Stimulated activated CD4-positive, alpha-beta T cell treated with anti-CD3 and anti-CD28 coated beads, Interleukin-4, amount 100 ng/mL, for 24 hours (primary cell): ENCODE measurements at places on chromosomes 3 and 15.

DNA sequence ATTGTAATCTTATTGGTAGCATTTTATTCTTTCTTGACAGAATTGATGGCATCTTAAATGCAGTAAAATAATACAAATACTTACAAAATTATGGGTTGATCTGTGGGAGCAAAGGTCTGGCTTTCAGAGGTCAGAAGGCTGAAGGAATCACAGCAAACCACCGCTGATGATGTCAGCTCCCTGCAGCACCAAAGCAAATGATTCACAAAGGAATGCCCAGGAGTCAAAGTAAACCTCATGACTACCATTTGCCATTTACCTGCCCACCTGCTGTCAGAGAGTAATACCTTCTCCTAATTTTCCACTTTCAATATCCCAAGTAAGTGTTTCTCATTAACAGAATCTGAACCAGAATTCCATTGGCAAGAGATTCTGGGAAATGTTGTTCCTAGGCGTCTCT is 46.1 kb downstream of the CPA3 start:
- DNase-seq: no peak

DNA sequence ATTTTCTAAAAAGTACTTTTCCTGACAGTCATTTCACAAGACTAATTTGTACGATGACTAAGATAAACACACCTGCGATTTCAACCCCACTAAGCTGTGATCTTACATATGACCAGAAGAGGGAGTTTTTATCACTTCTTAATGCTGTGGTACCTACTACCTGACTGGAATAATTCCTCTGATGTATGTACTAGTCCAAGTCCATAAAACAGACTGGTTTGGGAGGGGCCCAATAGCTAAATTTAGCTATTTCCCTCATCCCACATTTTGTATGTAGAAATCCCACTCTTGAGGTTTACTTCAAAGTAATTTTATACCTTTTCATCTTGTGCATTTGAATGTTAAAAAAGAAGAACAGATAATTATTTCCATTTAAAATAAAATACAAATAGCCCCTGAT is 49.7 kb upstream of the SCAANT1 start:
- DNase-seq: no peak

DNA sequence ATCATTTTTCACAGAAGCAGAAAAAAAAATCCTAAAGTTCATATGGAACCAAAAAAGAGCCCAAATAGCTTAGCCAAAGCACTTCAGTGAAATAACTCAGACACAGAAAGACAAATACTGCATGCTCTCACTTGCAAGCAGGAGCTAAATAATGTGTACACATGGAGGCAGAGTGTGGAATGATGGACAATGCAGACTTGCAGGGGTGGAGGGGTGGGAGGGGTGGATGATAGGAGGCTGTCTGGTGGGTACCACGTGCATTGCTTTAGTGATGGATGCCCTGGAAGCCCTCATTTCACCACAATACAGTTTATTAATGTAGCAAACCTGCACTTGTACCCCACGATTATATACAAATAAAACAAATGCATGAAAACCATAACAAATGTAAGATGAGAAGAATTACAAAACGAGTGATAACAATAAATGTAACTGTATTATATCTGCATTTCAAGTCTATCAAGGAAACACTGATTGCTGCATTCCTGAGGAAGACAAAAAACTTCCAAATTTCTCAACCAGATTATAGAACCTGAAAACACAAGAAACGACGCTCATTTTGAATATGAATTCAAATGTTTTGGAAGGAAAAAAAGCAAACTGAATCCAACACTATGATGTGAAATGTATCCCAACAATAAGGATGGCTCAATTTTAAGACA is 96.5 kb downstream of the DLG1 start:
- DNase-seq: no peak

DNA sequence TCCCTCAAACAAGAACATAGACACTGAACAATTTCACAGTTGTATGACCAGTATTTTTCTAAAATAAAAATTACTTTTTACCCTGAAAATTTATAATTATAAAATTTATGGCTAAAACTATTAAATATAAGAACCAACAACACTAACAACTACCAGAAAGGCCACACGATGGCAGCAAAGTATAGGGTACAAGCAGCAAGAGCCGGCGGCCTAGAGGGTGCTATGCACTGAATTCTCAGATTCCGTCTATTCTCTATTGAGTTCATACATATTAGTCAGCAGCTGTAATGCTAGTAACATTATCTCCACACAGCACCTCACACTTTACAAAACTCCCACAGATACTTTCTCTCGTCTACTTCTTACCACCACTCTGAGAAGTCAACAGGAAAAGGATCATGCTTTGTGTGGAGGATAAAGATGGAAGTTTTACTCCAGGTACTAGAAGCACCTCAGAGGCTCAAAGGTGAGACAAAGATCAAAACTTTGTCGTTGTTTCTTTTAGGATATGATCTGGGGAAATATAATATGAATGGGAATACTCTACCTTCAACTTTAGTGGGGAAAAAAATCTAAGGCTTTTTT is 160.5 kb downstream of the FGF12 start:
- DNase-seq: peak; percentile 72

DNA sequence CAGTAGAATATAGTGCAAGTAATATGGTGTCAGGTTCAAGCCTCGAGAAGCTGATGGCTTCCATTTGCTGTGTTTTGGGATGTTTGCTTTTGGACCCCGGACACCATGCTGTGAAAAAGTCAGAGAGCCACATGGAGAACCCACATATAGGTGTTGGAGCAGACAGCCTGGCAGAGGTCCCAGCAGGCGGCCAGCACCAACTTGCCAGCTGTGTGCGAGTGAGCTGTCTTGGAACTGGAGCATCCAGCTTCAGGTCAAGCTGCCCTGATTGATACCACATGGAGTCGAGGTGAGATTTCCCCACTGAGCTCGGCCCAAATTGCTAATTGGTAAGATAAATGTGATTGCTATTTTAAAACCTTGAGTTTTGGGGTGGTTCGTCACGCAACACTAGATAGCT is 185.7 kb upstream of the TBL1XR1 start:
- DNase-seq: no peak

DNA sequence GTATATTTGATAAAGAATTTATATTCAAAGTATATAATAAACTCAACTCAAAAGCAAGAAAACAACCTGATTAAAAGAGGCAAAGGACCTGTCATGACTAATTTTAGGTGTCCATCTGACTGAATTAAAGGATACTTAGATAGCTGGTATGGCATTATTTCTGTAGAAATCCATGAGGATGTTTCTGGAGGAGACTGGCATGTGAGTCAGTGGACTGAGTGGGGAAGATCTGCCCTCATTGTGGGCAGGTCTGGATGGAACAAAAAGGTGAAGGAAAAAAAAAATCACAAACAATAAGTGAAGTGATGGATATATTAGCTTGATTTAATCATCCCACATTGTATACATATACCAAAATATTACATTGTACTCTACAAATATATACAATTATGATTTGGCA is 16.6 kb downstream of the ANKRD28 start:
- DNase-seq: no peak

DNA sequence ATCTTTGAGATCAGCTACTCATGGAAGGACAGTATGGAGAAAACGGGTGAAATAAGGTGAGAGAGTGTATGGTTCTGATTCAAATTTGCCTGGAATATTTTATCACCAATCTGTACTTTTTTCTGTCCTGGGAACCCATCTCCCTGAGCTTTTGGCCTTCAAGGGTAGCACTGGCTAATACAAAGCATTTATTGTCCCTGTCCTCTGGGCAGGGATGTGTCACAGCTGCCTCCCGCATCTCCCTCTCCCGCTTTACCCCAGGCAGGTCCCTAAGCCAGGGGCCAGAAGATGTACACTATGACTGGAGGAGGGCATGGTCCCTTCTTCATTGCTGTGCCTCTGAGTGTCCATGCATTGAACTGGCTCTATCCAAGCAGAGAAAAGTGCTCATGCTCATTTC is 201.7 kb upstream of the CHRNA7 start:
- no peak for DNase-seq

GRCh38 chr15:70463453-70463834 is 299.9 kb downstream of the UACA start:
- DNase-seq: no peak

GRCh38 chr15:82921939-82922338 is 30.6 kb downstream of the HOMER2 start:
- no peak for DNase-seq

GRCh38 chr3:158267015-158267414 is 157.1 kb downstream of the RSRC1 start:
- DNase-seq: no peak

- DNase-seq: no peak
Observed at GRCh38 chr3:12472796-12473195, 11.5 kb upstream of the TSEN2 start.

DNA sequence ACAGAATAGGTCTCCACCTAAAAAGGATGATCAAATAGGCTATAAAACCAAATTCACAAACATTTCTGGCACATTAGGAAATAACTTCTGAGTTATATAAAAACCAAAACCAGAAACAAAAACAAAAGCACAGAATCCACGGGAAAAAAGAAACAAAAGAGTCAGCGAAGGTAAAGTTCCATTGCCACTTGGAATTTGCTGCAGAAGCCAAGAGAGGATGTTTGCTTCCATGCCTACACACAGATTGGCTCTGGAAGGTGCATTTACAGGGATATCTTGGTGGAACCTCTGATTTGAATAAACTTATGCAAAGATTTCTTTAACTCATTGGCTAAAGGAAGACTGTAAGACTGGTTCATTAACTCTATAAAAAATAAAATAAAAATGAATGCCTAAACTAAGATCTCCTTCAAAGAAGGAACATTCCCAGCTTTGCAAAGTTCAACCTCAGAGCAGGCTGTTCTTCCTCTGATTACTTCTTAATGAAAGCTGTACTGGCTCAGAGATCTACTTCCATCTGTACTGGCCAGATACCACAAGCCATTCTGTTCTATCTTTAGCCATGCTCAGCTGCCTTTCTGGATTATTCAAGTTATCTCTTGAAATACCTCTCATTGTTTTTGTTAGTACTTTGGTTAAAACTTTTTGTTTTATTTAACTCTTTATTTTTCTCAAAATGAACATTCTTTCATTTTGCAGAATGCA is 537.5 kb upstream of the CCDC54 start:
- no peak for DNase-seq

- no peak for DNase-seq
Observed at GRCh38 chr3:196645897-196646665, 6.6 kb downstream of the NRROS start.

DNA sequence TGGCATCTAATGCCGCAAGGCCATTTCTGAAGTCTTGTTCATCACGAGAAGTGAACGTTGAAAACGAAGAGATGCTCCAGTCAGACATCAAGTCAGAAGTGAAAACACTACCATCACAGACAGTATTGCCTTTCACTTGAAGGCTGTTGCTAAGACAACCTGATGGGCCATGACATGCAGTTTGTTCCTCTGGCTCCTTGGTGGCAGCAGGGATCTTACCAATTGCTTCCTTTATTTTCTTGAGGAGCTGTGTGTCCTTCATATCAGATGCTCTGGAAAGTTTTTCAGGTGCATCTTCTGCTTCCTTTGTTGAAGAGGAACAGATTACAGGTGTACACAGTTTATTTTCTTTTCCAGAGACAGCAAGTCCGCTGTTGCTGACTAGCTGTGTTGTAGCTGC is 30.7 kb upstream of the MYLK start:
- no peak for DNase-seq

DNA sequence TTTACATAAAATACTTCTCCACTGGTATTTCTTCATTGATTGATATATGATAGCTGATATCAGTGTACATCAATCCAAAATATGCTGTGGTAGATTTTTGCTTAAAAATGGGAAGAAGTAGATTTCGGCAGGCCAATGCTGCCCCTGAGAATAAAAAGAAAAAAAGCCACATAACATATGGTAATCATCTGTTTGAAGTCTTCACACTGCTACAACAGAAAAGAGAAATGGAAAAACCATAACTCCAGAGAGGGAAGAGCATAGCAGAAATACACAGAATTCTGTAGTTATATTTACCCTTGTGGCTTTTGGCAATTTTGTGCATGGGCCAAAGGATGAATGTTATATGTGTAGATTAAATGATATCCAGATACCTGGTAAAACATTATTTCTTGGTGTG is 143.1 kb upstream of the KCNMB2 start:
- DNase-seq: no peak

GRCh38 chr3:25472153-25472552 is 44.1 kb downstream of the RARB start:
- DNase-seq: no peak

DNA sequence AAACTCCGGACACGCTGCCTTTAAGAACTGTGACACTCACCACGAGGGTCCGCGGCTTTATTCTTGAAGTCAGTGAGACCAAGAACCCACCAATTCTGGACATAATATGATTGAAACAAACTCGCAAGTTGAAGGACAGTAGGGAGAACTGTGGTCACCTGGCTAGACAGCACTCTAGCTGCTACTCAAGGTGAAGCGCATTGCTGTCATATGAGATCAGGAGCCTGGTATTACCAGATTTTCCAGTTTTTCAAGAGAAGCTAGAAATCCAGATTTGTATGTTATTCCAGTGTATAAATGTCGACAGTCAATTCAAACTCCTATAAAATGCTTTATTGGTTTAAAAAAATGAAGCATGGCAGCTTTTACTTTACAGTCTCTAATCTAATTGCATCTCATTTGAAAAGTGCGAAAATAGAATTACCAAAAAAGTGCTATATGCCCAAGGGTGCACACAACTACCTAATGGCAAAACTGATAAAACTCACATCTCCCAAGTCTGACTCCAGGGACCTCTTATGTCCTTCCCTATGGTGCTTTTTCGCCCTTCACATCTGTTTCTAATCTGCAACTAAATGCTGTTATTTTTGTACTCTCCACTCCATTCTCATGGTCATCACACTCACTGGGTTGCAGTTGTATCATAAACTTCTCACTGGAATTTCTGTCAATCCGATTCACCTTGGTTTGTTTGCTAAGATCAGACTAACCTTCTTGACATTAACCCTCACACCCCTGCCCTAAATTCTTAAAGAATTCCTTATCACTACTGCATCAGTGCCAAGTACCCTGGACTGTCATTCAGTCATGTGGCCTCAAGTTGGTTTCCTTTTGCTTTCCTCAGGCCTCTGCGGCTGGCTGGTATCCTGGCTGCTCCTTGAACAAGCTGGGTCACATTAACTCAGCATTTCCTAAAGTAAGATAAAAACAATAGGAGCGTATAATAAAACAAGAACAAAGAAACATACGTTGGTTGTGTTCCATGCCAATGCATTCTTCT is 31.5 kb upstream of the ARHGEF26 start:
- DNase-seq: no peak

DNA sequence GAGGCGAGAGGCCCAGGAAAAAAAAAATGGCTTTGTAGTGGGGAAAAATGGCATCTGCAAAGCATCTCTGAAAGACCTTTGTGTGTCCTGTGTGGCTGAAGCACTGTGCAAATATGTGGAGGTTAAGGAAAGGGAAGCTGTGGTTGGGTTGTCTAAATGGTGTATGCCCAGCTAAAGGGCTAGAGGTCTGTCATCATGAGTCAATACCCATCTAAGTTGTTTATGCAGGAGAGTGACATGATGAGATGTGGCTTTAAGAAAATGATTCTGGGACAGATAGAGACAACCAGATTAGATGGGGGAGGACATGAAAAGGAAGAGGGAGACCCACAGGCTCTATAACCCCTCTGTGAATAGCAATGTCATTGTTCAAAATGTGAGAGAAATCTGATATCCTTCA is 280.7 kb downstream of the MFSD1 start:
- no peak for DNase-seq

DNA sequence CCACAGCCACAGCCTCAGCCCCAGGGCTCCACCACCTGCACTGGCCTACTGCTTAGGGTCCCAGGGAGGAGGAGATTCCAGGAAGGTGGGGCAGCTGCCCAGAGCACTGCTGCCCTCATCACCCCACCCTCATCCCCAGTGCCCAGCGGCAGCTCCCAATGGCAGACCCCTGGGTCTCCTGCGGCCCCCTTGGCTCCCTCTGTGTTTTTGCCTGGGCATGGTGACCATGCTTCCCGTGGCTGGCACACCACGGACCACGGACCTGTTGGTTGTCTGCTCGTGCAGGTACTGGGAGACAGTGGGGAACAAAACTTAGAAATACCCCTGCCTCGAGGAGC is 2.7 kb downstream of the CHST13 start:
- DNase-seq: no peak
